ENCODE measurements at places on chromosomes 2 and 18.

GRCh38 chr2:138979131-138979785, 199.1 kb upstream of the NXPH2 start:
- no peak for DNase-seq

DNA sequence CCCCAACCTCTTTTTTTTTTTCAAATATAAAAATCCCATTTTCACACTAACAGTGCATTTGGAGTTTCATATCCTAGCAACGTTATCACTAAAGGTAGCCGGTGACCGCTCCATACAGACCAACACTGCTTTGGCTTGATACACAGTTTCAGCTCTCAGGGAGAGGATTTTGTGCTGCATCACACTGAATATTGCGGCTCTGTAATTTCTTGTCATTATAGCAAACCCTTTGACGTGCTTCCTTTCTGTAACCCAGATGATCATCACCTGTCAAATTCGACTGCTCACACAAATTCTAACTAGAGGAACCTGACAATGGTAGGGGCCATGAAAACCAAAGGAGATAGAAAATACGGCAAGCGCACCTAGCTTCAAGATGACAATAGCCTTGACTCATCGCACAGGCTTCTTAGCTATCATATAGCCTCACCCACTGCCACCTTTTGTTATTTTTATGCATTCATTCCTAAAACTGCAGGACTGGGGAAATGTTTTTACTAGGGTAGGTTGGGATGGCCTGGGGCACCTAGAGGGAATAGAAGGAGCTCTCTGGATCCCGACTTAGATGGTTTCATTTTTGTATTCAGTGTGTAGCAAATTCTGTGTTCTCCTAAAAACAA, 582.9 kb upstream of the PIK3C3 start:
- no peak for DNase-seq

GRCh38 chr2:66560683-66561082, 125.8 kb downstream of the MEIS1 start:
- DNase-seq = no peak

DNA sequence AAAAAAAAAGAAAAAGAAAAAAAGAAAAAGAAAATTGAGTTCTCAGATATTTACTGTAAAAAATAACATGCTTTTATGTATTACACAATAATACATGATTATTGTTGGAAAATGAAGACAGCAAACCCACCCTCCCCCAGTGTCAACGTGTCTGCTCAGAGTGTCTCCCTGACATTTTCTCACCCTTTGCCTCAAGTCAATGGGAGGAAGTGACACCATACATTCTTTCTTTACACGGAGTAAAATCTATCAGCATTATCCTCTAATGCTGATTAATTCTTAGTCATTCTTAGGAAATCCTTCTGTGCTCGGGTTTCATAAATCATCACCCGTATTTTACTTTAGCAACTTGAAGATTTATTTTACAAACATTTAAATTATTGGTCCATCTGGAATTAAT, 32.0 kb downstream of the CTAGE1 start:
- DNase-seq = no peak

- no peak for DNase-seq
Measured at GRCh38 chr18:39523281-39523680, 1957.7 kb upstream of the CELF4 start.

- no peak for DNase-seq
Measured at GRCh38 chr2:207825978-207826377, 56.3 kb upstream of the FZD5 start.

- DNase-seq = no peak
Measured at GRCh38 chr2:234661175-234661574, 164.3 kb upstream of the ARL4C start.

GRCh38 chr2:16252891-16253290, 312.5 kb downstream of the MYCN start:
- DNase-seq = no peak

DNA sequence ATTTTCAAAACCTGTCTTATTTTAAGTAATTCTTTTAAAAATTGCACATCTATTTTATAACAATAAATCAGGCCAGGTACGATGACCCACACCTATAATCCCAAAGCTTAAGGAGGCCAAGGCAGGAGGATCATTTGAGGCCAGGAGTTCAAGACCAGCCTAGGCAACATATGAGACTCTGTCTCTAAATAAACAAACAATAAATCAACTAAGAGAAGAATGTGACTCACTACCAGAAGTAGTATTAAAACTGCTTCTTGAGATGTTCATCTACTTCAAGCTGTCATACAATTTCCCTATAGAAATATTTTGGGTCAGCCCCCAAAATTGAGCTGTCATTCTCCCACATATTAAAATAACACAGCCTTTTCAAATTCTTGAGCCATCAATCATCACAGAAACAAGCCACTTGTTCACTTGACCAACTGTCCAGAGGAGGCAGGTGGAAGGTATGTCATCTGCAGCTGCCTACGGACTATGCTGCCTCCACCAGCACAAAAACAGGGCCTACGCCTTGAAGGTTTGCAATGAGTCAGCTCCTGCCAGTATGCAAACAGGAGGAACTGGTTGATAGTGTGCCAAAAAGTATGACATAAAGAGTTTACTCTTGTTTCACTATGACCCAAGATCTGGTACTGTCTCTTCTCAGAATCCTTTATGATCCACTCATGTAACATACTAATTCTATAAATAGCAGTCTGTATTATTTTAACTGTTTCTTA, 33.6 kb downstream of the KIDINS220 start:
- no peak for DNase-seq

- DNase-seq = no peak
Measured at GRCh38 chr2:147910990-147911473, 66.2 kb downstream of the ACVR2A start.

- no peak for DNase-seq
Measured at GRCh38 chr18:63848159-63848558, 39.3 kb upstream of the SERPINB2 start.

DNA sequence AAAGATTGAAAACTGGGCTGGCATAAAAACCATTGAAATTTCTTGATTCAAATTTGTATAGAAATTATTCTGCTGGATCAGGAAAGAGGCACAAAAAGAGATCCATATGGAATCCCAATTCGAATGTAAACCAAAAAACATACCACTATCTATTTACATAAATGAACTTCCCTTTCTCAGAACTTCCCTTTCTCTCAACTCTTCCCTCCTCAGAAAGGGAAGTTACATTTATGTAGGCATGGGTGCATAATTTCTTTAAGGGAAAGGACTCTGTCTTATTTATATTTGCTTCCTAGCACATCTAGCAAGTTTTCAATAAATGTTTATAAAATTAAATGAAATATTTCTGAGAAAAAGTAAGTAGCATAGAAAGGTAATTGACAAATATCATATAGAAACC, 398.1 kb upstream of the ATP5MC3 start:
- DNase-seq = no peak

- no peak for DNase-seq
Measured at GRCh38 chr2:140759426-140760156, 1371.2 kb downstream of the LRP1B start.

GRCh38 chr2:113675875-113676274, 48.8 kb downstream of the RABL2A start:
- no peak for DNase-seq

DNA sequence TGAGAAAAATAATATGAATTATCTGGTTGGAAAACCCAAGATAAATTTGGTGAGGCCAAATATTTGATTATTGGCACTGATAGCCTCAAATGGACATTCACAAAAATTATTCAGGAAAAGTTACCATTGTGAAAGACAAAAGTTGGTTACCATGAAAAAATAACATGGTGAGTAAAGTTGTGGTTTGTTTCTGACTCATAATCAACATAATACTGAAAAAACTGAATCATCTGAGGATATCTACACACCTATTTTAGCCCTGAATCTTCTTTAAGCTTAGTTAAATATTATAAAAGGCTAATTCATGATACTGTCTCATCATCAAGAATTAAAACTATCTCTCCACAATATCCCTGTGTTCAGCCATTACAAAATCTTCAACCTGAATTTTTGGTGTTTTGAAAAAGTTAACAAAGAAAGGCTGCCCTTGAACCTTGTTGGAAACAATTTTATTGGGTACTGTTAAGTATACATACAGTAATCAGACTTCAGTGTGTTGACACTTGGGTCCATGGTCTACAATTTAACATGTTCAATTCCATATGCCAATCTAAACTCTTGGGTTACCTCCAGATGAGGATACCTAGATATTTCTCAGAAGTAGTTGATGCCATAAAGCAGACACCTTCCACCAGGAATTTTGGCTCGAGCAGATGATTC, 607.5 kb upstream of the SLC39A10 start:
- no peak for DNase-seq

GRCh38 chr2:221480163-221480562, 91.9 kb downstream of the EPHA4 start:
- DNase-seq = no peak

DNA sequence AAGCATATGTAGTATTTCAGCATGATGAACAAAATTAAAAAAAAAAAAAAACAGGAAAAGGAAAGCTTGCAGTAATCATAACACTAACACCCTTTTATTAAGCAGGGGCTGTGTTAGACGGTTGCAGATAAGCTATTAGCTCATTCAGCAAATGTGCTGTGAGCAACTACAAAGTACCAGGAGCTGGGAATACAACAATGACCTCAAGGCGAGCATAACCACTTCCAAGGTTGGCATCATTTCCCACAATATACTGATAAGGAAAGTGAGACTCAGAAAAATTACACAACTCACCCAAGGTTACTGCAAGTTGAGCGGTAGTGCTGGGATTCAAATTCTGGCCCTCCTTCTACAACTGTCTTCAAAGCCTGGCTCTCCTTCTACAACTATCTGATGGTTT, 38.2 kb upstream of the ACTR3 start:
- DNase-seq = no peak

GRCh38 chr2:236853585-236854051, 232.1 kb upstream of the COPS8 start:
- DNase-seq = no peak

DNA sequence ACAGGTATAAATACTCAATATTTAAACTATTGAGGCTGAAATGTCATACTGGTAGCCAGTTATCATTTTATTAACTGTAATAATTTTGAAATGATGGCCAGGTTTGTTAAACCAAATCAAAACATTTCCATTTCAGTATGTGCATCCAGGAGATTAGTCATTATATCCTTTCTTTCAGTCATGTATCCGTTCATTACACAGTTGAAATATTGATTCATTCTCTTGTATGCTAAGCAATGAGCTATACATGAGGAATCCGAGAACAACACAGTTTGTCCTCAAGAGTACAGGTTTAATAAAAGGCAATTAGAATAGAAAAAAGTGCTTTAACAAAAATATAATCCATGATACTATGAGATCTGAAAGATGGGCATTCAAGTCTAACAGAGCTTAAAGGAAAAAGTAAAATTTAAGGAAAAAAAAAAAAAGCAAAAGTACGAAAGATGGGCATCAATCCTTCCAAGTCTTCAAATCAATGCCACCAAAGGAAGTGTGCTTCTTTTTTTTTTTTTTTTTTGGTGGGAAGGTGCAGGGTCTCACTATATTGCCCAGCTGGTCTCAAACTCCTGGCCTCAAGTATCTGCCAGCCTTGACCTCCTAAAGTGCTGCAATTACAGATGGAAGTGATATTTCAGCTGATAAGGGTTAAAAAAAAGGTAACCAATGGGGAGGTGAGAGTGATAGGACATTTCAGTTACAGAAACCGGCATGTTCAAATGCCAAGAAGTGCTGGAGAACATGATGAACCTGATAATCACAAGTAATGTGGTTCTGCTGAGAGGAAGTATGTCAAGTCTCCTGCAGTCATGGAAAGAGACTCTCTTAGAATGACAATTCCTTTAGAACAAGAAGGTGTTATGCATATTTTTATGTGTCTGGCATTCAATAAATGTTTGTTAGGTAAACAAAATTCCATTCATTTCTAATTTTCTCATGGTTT, 35.8 kb downstream of the PUM2 start:
- DNase-seq = no peak

DNA sequence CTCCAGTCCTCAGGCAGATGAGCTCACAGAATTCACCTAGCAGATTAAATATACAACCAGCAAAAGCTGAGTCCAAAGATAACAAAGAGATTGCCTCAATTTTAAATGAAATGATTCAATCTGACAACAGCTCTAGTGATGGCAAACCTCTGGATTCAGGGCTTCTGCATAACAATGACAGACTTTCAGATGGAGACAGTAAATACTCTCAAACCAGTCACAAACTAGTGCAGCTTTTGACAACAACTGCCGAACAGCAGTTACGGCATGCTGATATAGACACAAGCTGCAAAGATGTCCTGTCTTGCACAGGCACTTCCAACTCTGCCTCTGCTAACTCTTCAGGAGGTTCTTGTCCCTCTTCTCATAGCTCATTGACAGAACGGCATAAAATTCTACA, 86.0 kb downstream of the PTRHD1 start:
- no peak for DNase-seq

DNA sequence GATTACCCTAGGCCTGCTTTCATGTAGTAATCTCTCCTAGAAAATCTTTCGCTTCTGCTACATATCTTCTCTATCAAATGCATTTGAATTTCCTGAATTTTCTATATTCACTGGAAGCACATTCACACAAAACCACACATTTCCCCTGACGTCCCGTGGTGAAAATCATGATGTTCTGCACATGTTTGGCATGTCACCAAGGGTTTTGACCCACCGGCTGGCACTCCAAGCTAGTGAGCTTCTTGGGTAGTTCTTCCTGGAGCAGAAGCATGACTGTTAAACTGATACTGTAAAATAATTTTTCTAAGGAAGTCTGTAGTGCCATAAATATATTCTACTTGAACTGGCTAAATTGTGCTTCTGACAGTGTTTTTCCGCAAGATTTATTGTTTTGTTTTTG, 510.1 kb upstream of the SLC8A1 start:
- DNase-seq = no peak

DNA sequence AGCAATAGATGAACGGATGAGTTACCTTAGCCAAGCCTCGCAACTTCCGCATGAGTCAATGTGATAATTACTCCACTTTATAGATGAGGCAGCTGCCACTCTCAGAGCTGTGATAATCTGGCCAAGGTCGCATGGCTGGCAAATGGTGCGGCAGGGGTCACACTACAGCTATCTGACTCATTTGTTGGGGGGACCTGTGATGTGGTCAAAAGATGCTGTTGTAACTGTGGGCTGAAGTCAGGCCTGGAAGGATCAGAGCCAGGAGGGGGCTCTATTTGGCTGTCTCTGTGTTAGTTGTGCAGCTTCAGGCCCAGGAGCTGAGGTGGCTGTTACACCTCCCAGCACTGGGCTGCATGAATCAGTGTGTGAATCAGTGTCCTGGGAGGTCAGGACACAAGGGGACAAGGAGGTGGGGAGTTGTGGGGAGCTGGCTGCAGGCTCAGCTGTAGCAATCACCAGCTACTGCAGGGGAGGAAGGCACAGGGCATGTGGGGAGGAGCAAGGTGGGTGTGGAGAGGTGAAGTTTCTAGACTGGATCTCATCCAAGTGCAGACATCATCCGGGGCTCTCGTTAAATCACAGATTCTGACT, 33.1 kb downstream of the NGEF start:
- no peak for DNase-seq

DNA sequence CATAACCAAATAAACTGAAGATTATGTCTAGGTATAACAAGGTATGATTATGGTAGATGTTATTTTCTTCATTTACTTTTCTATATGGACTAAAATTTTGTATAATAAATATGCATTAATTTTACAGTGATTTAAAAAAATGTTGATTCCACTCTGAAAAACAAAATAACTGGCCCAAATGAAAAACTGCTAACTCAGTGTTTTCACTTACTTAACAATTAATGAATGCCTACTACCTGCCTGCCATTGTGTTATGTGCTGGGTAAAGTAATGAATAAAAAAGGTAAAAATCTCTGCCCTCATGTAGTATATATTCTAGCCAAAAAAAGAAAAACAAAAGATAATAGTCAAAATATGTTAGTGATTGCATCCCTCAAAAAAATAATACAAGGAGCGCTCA, 29.6 kb upstream of the C2orf15 start:
- DNase-seq = no peak

- DNase-seq = no peak
Measured at GRCh38 chr2:215983581-215984351, 29.6 kb downstream of the MREG start.

All from activated CD4-positive, alpha-beta T cell treated with anti-CD3 and anti-CD28 coated beads for 1 hour (primary cell).